ENCODE measurements at places on chromosomes 12 and 14.

DNA sequence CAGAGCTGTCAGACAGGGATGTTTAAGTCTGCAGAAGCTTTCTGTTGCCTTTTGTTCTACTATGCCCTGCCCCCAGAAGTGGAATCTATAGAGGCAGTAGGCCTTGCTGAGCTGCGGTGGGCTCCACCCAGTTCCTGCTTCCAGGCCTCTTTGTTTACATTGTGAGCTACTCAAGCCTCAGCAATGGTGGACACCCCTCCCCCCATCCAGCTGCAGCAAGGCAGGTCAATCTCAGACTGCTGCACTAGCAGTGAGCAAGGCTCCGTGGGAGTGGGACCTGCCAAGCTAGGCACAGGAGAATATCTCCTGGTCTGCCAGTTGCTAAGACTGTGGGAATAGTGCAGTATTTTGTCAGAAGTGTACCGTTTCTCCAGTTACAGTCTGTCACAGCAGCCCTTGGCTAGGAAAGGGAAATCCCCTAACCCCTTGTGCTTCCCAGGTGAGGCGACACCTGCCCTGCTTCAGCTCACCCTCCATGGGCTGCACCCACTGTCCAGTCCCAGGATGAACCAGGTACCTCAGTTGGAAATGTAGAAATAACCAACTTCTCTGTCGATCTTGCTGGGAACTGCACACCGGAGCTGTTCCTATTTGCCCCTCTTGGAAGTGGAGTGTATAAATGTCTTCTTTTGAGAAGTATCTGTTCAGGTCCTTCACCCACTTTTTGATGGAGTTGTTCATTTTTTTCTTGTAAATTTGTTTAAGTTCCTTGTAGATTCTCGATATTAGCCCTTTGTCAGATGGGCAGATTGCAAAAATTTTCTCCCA lies 213.5 kb upstream of the SLC38A2 start:
- peak; percentile 54 for DNase-seq

GRCh38 chr14:103819503-103820307 lies 27.7 kb downstream of the PPP1R13B start:
- no peak for DNase-seq

DNA sequence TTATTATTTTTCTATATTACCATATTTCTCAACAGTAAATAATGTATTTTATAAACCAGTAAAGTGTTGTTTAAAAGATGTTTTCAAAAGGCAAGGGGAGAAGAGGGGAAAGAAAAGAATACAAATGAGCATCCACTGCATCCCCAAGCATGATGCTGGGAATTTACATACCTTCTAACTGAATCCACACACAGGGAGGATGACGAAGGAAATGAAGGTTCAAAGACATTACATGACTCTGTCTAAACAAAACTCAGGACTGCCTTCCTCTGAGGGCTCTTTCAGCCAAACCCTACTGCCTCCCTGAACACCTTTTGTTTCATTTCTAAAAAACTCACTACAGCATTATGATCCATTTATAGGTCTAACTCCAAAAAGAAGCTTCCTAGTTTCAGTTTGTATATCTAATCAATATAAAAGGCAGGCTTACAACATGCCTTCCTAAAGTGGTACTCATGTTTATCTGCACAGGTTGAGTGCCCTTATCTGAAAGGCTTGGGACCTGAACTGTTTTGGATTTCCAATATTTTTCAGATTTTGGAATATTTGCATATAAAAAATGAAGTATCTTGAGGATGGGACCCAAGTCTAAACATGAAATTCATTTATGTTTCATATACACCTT lies 30.3 kb downstream of the DICER1 start:
- no peak for DNase-seq

DNA sequence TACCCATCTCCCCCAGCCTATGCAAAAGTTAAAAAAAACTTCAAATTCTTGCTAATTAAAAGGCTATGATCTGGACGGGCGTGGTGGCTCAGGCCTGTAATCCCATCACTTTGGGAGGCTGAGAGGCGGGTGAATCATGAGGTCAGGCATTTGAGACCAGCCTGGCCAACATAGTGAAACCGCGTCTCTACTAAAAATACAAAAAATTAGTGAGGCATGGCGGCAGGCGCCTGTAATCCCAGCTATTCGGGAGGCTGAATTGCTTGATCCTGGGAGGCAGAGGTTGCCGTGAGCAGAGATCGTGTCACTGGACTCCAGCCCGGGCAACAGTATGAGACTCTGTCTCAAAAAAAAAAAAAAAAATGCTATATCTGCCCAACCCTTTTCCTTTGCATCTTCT lies 925.4 kb downstream of the GALC start:
- no peak for DNase-seq

DNA sequence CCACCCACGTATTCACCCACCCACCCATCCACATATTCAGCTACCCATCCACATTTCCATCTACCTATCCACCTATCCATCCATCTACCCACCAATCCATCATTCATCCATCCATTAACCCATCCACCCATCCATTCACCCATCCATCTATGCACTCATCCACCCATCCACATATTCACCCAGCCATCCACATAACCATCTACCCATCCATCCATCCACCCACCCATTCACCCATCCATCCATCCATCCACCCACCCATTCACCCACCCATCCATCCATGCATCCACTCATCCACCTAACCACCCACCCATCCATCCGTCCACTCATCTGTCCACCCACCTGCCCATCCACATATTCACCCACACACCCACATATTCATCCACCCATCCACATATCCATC lies 70.5 kb downstream of the LGMN start:
- no peak for DNase-seq

DNA sequence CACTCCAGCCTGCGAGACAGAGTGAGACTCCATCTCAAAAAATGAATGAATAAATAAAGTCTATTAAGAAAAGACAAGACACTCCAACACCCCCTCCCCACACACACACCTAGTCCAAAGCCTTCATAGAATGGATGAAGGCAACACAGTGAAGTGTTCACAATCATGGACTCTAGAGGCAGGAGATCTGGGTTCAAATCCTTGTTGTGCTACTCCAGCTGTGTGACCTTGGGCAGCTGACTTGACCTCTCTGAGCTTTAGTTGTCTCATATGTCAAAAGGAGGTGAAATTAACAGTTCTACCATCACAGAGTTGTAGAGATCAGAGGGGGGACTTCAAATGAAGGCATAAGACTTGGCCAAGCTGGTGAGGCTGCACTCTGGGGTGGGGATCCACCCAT lies 95.8 kb upstream of the MAP1LC3B2 start:
- DNase-seq = no peak

GRCh38 chr14:34937442-34937841 lies 45.4 kb upstream of the SRP54 start:
- DNase-seq = no peak

- DNase-seq = peak; percentile 17
Measured at GRCh38 chr12:80702889-80703805, 4.3 kb upstream of the MYF6 start.

GRCh38 chr14:52283099-52283498 lies 15.6 kb downstream of the PTGDR start:
- no peak for DNase-seq

DNA sequence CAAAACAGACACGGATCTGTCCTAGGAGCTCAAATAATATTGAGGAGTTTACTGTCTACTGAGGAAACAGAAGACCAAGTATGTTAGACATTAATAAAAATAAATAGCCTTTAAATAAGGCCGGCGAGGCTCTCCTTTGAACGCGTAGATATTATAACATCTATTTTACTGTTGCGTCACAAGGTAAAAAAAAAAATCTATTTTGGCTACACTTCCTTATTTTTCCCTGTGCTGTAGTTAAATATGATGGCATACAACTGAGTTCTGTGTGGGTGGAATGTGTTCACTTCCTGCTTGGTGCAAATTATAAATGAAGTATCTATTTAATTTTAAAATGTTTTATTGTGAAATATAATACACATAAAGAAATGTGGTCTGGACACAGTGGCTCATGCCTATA lies 17.2 kb upstream of the RAD52 start:
- no peak for DNase-seq

- no peak for DNase-seq
Measured at GRCh38 chr14:93947282-93947681, 20.1 kb downstream of the FAM181A start.

DNA sequence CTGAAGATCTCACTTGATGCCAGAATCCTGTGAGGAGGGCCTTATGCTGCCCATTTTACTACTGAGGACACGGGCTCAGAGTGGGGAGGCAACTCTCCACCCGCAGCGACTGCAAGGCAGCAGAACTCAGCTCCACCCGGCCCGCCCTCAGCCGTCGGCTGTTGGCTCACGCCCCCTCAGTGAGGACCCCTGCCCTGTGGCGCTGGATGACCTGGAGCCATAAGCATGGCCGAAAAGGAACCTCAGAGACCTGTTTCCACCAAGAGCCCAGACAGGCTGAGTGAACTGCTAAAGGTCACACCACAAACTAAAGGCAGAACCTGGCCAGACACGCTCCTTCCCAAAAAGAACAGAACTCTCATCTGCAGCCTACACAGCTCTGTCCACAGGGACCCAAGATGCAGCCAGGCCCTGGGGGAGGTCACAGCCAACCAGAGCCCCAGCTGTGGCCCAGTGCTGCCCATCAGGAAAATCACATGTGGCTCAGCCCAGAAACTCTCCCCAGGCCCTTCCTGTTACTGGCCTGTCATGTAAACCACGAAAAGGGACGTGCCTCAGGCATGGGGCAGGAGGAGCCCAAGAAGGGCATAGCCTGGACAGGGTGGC lies 32.8 kb downstream of the CCNK start:
- DNase-seq = no peak

DNA sequence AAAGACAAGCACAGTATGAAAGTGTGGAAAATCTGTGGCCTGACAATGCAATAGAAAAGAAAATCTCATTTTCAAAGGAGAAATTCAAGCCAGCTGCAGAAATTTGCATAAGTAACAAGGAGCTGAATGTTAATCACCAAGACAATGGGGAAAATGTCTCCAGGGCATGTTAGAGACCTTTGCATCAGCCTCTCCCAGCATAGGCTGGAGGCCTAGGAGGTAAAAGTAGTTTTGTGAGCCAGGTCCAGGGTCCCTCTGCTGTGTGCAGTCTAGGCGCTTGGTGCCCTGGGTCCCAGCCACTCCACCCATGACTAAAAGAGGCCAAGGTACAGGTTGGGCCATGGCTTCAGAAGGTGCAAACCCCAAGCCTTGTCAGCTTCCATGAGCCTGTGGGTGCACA lies 58.3 kb downstream of the TESPA1 start:
- no peak for DNase-seq

DNA sequence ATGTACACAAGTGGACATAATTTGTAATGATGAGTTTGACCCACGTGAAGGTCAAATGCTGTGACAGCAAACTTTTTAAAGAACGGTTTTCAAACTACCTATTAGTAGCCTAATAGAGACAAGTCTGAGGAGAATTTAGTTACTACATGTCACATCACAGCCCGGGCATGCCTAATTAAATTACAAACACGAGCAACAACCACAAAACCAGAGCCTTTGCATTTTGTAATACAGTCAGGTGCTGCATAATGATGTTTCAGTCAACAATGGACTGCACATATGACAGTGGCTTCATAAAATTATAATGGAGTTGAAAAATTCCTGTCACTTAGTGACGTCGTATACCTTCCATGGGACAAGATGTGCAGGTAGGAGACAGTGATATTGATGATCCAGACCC lies 274.5 kb downstream of the DACT1 start:
- no peak for DNase-seq

DNA sequence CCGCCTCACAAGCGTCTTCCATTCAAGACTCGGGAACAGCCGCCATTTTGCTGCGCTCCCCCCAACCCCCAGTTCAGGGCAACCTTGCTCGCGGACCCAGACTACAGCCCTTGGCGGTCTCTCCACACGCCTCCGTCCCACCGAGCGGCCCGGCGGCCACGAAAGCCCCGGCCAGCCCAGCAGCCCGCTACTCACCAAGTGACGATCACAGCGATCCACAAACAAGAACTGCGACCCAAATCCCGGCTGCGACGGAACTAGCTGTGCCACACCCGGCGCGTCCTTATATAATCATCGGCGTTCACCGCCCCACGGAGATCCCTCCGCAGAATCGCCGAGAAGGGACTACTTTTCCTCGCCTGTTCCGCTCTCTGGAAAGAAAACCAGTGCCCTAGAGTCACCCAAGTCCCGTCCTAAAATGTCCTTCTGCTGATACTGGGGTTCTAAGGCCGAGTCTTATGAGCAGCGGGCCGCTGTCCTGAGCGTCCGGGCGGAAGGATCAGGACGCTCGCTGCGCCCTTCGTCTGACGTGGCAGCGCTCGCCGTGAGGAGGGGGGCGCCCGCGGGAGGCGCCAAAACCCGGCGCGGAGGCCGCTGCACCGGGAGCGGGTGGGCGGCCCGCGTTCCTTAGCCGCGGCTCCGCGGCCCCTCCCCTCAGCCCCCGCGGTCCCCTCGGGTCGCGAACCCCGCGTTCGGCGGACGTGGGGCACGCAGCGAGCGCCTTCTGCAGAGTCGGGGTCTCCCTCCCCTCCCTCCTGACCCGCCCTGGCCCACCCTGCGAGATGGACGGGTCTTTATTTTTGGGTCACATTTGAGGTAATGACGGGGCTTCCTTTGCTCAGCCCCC lies at the start of gene UBC:
TSS of gene UBC (minus strand) at position 259 of the 847 bp plus-strand sequence. CDS start 879 bp downstream, outside the sequence.
- DNase-seq = peak; percentile 89

- DNase-seq = no peak
Measured at GRCh38 chr14:104393898-104394381, 185.6 kb upstream of the C14orf180 start.

DNA sequence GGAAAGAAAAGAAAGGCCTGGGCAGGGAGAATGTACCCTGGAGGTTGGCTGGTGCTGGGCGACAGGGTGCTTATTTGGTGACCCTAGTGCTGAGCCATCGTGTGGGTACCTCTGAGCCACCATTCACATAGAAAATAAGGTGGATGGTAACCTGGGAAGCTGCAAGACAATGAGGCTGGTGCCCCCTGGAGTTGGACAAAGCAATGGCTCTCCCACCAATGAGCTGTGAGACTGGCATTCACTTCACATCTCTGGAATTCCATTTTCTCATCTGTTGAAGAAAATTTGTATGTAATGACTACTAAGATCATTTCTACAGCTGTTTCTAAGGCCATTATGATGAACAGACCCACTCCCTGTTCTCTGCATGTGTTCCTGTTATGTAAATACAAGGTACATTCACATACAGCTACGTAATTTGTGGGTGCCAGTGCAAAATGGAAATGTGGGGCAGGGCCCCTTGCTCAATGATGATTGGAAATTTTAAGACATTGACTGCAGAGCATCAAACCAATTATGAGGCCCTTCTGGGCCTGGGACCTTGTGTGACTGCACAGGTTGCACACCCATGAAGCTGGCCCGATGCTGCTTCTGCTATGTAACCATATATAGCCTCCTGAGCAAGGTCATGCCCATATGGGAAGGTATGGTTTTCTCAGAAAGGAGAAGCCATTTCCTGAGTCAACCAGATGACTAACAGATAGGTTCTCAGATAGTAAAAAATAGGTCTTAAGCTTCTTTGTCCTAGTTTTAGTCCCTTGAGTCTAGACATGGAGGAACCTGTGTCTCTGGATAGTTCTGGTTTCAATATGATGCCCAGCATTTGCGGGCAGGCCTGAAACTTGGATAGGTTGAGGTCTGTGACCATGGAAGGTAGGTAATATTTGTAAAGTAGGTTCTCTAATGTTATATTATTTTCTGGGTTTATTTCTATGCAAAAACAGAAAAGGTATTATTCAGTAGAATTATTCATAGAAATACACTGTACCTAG lies 63.4 kb upstream of the IGF1 start:
- no peak for DNase-seq

Data from HS-27A (cell line).